ENCODE measurements at places on chromosomes 6 and 20.

DNA sequence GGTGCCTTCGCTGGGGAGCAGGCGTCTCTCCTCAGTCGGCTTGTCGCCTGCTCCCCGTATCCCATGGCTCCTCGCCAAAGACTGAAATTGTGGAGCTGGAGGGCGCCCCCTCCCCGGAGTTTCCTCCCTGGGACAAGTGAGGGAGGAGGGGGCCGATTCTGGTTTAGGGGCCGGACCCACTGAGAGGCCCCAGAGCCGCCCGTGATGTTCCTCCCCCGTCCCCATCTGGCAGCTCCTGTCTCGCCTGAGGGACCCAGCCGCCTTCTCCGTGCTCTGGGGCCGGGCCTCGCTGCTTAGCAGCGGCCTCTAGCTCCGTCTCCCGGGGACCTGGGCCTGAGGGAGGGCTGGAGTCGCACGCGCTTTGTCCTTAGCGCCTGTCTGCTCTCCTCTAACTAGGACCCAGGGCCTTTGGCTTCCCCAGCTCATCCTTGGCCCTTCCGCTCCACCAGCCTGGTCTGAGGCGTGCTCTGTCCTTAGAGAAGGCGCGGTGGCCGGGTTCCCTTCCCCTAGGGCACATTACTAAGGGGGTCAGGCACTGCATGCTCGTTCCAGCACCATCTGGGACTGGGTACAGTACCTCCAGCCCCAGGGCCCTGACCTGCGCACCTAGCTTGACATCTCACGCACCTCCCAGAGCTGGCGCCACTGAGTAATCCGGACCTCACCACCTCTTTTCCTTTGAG lies 29.7 kb downstream of the SLC12A5 start:
- DNase-seq: no peak

- peak; percentile 85 for DNase-seq
Measured at GRCh38 chr6:80366714-80367113, 260.2 kb downstream of the BCKDHB start.

- DNase-seq: no peak
Measured at GRCh38 chr6:41352396-41352795, 17.0 kb downstream of the NCR2 start.

GRCh38 chr6:162560891-162561290 lies 166.7 kb downstream of the PRKN start:
- DNase-seq: no peak

- no peak for DNase-seq
Measured at GRCh38 chr6:40899684-40900155, 139.3 kb downstream of the UNC5CL start.

DNA sequence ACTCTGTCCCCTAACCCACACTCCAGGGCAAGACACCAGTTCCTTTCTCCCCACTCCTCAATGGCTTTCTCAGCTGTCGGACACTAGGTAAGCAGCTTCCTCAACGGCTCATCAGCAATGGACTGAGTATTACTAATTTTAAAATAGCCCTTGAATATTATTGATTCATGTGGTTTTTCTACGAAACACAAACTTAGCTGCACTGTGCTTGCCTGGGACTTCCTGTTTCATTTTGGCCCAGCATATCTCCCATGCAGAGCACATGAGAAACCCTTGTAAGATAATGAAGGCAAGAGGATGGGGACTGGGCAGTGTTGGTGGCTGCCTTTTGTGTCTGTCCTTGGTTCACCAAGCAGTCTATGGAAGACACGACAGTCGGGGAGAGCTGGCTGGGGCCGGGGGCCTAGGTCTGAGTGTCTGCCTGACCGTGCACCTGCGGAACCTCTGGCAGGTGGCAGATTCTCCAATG lies 48.9 kb downstream of the RNASET2 start:
- no peak for DNase-seq

DNA sequence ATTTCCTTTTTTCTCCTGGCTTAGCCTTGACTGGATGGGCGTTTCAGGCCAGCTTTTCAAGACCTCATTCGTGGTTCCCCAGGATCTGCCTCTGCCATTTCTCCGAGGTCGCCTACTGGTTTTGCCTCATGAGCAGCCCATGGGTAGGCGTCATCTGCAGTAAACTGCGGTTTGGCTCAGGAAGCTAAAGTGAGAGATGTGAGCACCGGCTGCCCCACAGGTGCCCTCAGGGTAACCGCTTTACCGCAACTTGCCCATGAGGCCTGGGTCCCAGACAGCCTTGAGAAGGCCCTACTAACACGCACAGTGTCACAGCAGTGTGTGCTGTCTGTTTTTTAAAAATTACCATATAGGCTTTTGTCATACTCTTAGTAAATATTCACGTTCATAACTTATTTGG lies 53.4 kb upstream of the TBXT start:
- DNase-seq: no peak

- DNase-seq: no peak
Measured at GRCh38 chr6:41426888-41427641, 91.7 kb downstream of the NCR2 start.

All from left ventricle myocardium superior (tissue), 1 donor.